Endothelial cell (in vitro differentiated cells): ENCODE measurements at places on chromosomes 1 and 21. TPM values are rescaled to one million over a fixed set of nuclear protein-coding genes. Genes with fewer than 3 reads are reported as not detected.

RIPPLY3 gene
- 86.4 TPM for total RNA-seq

DNA sequence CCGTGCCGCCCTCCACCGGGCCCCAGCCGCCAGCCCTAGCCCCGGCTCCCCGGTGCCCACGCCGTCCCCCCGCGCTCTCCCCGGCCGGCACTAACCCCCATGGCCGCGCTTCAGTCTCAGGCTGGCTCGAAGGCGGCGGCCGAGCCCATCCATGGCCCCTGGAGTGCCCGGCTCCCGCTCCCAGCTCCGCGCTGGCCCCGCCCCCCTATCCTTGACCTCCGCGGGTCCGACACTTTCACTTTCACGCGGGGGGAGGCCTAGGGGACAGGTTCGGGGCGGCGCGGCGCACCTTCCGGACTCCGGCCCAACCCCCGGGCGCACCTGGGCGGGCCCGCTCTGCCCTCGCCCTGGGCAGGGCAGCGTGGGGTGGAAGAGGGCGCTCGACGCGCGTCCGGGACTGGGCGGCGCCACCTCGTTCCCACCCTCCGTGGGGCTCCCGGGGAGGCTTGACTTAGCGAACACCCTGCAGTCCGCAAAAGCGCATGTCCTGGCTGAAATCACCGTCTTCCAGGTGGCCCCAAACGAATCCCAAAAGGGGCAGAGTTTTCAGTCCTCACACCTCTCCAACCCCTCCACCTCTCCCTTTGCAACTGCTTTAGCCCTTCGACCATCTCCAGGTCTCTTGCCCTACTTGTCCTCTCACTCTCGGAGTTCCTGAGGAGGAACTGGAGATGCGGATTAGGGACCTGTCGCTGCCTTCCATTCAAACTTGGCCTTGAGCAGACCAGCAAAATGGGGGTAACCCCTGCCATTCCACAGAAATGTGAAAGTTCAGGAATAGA is 3.9 kb upstream of the DENND2D start:
- peak overlapping the region; percentile 74 for H3K27ac ChIP-seq
- H3K4me3 ChIP-seq = peak overlapping the region; percentile 76
- H3K4me1 ChIP-seq = peaks cover 35% of the 10 kb centered on the region
- peaks cover 17% of the 10 kb centered on the region for H3K27me3 ChIP-seq
- no peaks in the 10 kb centered on the region for H3K36me3 ChIP-seq

LCA5L gene
- total RNA-seq = 0.59 TPM

SELENOF gene
- total RNA-seq = 131 TPM

DNA sequence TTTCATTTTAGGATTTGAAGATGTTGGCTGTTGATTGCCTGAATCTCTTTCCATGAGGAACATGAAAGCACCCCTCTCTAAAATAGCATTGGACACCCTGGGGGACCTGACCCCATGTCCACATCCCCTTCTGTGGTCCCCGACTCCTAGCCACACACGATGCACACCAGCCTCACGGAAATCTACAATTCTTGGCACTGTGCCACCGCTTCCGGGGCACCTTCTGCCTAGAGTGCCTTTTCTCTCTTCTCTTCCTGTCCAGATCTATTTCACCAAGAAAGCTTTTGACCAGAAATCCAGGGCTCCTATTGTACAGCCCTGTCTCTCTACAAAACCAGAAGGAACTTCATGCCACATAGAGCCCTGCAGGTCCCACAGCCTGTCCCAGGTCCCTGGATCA is 50.3 kb downstream of the MYSM1 start:
- no peaks in the 10 kb centered on the region for H3K4me1 ChIP-seq
- no peak overlapping the region for H3K4me3 ChIP-seq
- H3K27ac ChIP-seq = no peak overlapping the region

- H3K27ac ChIP-seq = no peak overlapping the region
- H3K4me3 ChIP-seq = no peak overlapping the region
- no peaks in the 10 kb centered on the region for H3K4me1 ChIP-seq
- H3K36me3 ChIP-seq = peaks cover 19% of the 10 kb centered on the region
- no peaks in the 10 kb centered on the region for H3K27me3 ChIP-seq
These were observed 87.6 kb downstream of the ZFYVE9 start for GRCh38 chr1:52229494-52229893.

DNA sequence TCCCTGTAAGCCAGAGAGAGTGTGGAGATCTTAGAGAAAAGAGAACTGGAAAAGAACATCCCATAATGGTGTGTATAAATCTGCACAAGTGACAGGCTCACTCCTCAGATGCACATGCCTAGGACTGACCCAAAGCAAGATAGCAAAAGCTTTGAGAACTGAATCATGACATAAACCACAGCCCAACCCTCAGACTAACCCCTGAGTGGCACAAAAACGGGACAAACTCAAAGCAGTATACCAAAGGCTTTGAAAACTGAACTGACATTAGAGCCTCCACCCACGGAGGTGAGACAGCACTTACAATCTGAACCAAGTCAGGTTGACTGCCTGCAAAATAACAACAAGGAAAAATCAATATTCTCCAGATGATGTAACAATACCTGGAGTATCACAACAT is 70.8 kb downstream of the TIAM1 start:
- peaks cover 2% of the 10 kb centered on the region for H3K27me3 ChIP-seq
- H3K27ac ChIP-seq = peak overlapping the region; percentile 48
- DNase-seq = no peak
- peaks cover 4% of the 10 kb centered on the region for H3K36me3 ChIP-seq

GRCh38 chr1:184557423-184558347 is 170.9 kb downstream of the C1orf21 start:
- H3K4me3 ChIP-seq = no peak overlapping the region
- no peak for DNase-seq
- no peaks in the 10 kb centered on the region for H3K36me3 ChIP-seq
- peaks cover 2% of the 10 kb centered on the region for H3K27me3 ChIP-seq

GRCh38 chr1:153310526-153310925 is 2.2 kb downstream of the PGLYRP3 start:
- H3K27me3 ChIP-seq = no peaks in the 10 kb centered on the region
- H3K36me3 ChIP-seq = no peaks in the 10 kb centered on the region
- peaks cover 3% of the 10 kb centered on the region for H3K4me1 ChIP-seq

CD101 gene
- 0.10 TPM for total RNA-seq

MCOLN3 gene
- 0.90 TPM for total RNA-seq

- no peak overlapping the region for H3K27ac ChIP-seq
- no peaks in the 10 kb centered on the region for H3K27me3 ChIP-seq
- H3K36me3 ChIP-seq = no peaks in the 10 kb centered on the region
- DNase-seq = no peak
- H3K4me1 ChIP-seq = no peaks in the 10 kb centered on the region
- no peak overlapping the region for H3K4me3 ChIP-seq
These were observed 41.4 kb downstream of the KCNK1 start for GRCh38 chr1:233655301-233655740.
